NCI-H1417 treated with DMSO at 0.1 percent for 48 hours (cell line): ENCODE measurements at places on chromosomes 3 and 15.

DNA sequence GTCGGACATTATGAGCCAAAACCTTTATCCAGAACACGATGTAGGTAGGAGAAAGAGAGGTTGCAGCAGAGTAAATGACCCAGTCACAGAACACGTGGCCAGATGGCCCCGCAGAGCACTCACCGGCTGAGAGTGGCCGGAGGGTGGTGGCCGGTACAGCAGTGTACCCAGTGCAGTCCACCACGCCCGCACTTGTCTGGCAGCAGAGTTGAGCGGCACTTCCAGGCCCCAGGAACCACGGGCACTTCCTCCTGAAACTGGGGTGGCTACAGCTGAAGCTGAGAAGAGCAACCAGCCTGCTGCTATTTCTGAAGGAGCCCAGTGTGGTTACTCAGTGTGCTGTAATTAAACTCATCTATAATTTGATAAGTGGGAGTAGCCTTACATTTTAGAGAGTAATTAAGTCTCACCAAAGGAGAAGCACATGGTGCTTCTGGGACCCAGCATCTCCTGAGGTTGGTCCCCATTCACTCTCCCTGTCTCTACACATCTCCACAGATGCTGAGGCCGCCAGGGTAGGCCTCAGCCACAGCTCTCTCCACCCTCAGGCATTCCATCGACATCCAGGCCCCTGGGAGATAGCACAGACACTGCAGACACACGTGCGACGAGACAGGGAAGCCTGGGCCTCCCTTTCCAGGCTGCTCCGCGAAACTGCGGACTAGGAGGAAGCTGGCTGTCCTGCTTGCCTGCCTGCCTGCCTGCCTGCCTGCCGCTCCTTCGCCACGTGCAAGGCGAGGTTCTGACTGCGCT is 49.8 kb downstream of the BDH1 start:
- no peak for DNase-seq

DNA sequence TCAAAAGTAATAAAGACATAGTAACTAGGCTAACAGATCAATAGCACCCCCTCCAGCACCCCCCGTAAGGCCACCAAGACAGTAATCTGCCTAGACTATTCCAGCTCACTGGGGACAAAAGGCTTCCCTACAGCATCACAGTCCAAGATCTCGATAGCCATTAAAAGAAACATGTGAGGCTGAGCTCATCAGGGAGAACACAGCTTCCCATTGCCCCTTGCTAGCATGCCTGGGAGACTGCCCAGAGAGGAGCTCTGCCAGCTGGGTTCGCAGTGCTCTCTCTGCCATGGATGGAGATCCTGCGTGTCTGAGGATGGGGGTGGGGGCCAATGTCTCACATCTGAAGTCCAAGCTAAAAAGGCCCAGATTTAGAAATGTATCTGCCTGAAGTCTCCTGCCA is 17.8 kb downstream of the LRIG1 start:
- no peak for DNase-seq

- no peak for DNase-seq
These were observed 9.7 kb downstream of the ITIH4 start for GRCh38 chr3:52820736-52821135.

DNA sequence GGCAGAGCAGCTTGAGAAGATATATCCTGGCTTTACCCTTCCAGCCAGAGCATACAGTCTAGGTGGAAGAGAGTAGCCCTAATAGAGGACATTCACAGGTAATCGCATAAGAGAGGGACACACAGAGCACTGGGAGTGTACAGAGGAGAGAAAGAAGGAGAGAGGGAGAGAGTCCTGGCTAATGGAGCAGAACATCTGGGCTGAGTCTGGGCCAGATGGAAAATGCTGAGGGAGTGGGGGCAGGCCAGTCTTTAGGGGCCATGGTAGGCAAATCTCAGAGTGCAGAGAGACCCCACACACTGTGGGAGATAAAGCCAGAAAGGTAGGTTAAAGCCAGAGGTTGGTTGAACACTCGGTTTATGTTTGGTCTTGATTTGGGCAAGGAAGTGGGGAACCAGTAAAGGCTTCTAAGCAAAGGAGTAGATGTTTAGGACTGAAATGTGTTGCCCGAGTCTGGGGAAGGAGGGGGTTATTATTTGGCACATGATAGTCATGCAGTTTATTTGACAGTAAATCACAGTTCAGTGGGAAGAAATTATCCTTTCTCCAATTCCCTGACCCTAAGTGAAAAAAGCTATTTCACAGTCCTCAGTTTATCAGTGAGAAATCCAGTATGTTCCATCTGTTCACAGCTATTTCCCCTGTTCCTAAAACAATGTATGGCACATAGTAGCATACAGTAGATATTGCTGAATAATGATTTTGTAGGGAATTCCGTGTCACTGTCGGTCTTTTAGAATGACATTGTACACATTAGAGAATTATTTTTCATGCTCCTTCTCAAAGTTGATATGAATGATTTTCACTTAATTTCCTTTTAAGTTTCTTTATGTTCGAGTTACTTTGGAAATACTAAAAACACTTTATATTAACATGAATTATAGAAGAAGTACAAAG is 45.7 kb downstream of the PDHB start:
- DNase-seq, result no peak

- DNase-seq, result no peak
These were observed 27.7 kb upstream of the IL20RB start for GRCh38 chr3:136929977-136930670.

- DNase-seq, result no peak
These were observed 1.4 kb downstream of the IGF1R start for GRCh38 chr15:98649472-98650416.

GRCh38 chr3:129119365-129120100 is 2.1 kb downstream of the RAB43 start:
- no peak for DNase-seq

- DNase-seq, result peak; percentile 90
These were observed 25.4 kb upstream of the CHMP2B start for GRCh38 chr3:87201727-87202126.

DNA sequence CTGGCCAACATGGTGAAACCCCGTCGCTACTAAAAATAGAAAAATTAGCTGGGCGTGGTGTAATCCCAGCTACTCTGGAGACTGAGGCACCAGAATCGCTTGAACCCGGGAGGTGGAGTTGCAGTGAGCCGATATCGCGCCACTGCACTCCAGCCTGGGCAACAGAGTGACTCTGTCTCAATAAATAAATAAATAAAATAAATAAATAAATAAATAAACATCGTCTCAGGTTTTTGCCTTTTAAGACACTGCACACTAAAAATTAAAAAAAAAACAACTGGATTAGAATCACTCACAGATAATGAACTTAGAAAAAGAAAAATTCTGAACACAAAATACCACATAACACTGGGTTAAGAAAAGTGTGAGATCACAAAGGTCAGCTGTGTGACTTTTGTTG is 2.4 kb downstream of the ZBTB11 start:
- DNase-seq, result no peak

GRCh38 chr3:143847787-143848631 is at the start of gene SLC9A9:
Gene SLC9A9 (minus strand): TSS chr3:143848468. CDS start chr3:143848322, 146 bp downstream.
- DNase-seq, result no peak

- DNase-seq, result no peak
These were observed 13.8 kb upstream of the CCR1 start for GRCh38 chr3:46221938-46222337.

GRCh38 chr3:54349231-54349652 is 226.9 kb downstream of the CACNA2D3 start:
- no peak for DNase-seq

DNA sequence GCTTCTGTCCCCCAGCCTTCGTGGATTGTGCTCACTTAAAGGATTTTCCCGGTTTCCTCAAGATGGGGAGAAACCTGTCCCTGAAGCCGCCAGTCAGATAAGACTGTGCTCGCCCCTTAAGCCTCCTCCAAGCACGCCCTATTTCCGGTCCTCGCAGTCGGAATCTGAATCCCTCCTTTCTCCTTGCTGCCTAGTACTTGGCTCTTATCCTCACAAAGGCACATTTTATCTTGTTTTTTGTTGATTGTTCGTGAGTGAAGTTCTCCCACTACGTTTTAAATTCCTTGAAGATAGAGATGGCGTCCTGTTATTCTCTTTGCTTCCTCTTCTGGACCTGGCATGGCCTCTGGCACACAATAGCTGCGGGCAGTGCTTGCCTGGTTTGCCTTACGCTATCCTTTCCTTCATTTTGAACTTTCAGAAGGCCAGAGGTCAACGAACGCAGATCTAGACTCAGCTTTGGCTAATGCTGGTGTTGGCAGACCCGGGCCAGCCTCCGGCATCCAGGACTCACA is 1.7 kb downstream of the CLDN11 start:
- no peak for DNase-seq

- peak; percentile 12 for DNase-seq
These were observed 147.6 kb downstream of the IL20RB start for GRCh38 chr3:137105277-137105977.

GRCh38 chr3:130384476-130385025 is 39.1 kb downstream of the COL6A5 start:
- no peak for DNase-seq

DNA sequence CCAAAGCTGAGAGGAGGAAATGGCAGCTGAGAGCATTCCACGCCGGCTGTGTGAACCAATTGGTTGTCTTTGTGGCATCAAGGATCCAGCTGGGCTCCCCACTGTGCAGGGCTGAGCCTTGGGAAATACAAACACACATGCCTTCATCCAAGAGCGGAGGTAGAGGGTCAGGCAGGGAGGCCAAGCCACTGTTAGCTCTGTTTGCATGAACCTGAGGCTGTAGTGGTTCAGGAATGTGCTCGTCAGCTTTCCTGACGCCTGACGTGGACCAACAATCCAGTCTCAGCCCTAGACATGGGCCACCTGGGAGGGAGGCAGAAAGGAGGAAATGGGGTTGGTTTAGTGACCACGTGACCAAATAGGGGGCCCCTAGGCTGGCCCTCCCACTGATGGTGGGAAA is 276.9 kb downstream of the TLE3 start:
- no peak for DNase-seq

- no peak for DNase-seq
These were observed 727 bp downstream of the NSMCE3 start for GRCh38 chr15:29268706-29269484.

GRCh38 chr3:183377307-183377959 is 51.0 kb downstream of the MCF2L2 start:
- DNase-seq, result peak; percentile 93
